ENCODE measurements at places on chromosomes 4 and X. TPM values are rescaled to one million over a fixed set of nuclear protein-coding genes. Genes with fewer than 3 reads are reported as not detected.

Gene LNX1
- total RNA-seq = 23.4 TPM

Gene SSX2B
- total RNA-seq = not detected

Gene BEX2
- 5.4 TPM for total RNA-seq

Gene SMIM9
- not detected for total RNA-seq

Gene ZNF141
- 24.4 TPM for total RNA-seq

Gene PAGE2B
- total RNA-seq = not detected

Gene CXCL1
- 9.5 TPM for total RNA-seq

Gene CENPVL3
- total RNA-seq = not detected

Gene ATXN3L
- total RNA-seq = not detected

Gene ITM2A
- total RNA-seq = 16.9 TPM
